Foreskin keratinocyte (primary cell): ENCODE measurements at places on chromosomes 7 and 10. TPM values are rescaled to one million over a fixed set of nuclear protein-coding genes. Genes with fewer than 3 reads are reported as not detected.

DNA sequence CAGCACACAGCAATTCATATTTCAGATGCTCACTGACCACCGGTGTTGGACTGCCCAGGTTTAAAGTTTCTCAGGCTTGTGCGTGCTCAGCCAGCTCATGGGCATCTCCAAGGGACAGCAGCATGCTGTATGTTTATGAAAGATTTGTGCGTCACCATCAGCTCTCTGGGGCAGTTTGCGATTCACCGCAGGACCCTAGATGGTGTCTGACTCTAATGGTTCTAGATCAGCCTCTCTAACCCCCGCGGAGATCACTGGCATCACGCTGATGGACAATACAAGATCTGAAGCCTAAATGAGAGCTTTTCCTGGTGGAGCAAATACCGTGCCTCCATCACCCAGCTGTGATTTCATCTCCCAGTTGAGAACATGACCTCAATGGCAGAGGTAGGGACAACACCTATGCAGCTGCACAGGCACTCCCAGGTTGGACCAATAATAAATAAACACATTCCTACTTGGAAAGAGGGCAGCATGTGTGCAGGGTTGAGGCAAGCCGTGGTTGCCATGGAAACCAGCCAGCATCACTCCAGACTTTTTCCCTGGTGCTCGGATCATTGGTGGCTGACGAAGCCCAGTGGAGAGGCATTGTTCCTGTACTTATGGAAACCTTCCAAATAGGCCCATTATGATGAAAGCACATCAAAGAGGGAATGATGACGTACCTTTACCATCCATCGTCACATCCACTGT is 253.6 kb downstream of the KCNMA1 start:
- no peak for DNase-seq

GRCh38 chr7:152128252-152128651 is 102.8 kb downstream of the GALNT11 start:
- no peak for DNase-seq

Gene FGFBP3
- polyA plus RNA-seq, result 0.29 and 0.42 TPM in 2 replicates

Gene LEP
- polyA plus RNA-seq, result not detected in 2 replicates

Gene SH2D4B
- polyA plus RNA-seq, result 0.02 TPM in 1 of 2 replicates, not detected in the other

DNA sequence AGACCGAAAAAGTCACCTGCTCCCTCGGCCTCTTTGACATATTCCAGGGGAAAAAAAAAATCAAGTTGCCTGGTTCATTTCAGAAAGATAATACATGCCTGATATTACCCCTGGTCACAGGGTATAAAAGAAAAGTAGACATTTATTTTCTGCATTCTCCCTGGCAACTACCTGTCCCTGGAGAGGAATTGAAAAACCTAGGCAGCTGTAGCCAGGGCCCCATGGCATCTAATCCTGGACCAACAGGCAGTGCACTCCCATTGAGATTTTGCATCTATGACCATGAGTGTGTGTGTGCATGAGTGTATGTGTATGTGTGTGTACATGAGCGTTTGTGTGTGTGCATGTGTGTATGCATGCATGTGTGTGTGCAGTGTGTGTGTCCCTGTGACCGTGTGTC is 338.2 kb upstream of the PFKP start:
- DNase-seq, result no peak

- DNase-seq, result no peak
These were observed 282.3 kb downstream of the TFEC start for GRCh38 chr7:115748123-115748738.

DNA sequence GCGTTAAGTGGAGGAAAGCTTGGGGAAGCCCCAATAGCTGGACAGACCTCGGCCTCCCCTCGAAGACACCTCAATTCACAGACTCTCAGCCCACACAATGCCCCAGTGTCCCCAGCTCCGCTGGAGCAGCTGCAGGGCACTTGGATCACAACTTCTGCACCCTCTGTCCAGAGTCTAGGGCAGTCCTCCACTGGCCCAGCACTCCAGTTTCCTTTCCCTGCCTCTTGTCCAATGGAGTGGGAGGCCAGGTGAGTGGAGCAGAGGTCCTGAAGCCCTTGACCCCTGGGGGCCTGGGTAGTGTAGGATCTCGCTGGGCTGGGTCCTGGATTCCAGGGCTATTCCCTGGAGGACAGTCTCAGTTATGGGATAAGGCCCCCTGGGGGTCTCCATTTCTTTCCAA is 11.9 kb downstream of the SFRP5 start:
- DNase-seq, result no peak

Gene KCND2
- not detected in 2 replicates for polyA plus RNA-seq

DNA sequence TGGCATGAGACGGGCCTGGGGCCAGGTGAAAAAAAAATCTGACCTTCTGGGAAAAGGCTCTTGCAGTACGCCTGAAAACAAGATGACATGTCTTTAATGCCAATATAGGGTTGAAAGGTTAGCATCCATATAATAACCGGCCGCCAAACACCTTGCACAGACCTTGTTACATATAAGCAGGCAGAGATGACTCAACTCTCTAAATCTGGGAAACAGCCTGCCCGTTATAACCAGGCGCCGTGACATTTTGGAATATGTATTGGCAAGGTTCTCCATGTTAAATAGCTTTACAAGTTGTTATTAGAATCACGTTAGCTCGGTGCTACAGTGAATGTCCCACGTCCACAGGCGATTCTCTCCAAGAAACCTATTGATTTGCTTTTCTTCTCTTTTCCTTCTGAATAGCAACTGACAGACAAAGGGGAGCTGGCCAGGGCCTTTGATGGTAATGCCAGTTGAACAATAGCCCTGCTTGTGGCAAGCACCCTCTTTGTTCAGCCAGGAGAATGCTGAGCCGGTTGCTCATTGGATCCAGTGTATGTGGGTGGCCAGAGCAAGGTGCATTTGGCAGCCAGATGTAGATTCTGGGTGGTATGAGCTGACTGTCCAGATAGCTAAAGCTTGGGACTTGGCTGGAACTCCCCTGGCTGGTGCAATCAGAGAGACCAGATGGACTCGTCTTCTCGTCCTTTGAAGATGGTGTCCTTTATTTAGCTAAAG is 80.1 kb upstream of the AUTS2 start:
- no peak for DNase-seq

DNA sequence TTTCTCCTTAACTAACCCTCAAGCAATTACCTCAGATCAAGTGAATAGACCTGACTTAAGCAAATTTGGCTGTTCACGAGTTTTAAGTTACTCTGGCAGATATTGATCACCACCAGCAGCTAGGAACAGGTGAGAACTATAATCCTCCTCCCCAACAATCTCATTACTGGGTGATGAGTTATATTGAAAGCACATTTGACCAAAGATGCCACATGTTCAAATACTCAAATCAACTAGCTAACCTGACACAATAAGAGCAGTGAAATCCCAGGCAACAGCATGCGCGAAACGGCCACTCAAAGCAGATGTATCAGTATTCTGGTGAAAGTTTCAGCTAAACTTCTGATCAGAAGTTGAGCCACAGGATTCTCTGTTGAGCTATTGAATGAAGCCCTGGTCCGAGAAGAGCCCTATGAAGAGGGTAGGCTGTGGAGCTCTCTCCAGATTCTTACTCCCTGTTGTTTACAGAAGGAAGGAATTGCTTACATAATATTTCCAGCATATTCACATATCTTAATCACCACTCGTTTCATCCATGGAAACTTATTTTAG is 52.6 kb downstream of the CAV1 start:
- no peak for DNase-seq

Gene RBP4
- not detected in 2 replicates for polyA plus RNA-seq

DNA sequence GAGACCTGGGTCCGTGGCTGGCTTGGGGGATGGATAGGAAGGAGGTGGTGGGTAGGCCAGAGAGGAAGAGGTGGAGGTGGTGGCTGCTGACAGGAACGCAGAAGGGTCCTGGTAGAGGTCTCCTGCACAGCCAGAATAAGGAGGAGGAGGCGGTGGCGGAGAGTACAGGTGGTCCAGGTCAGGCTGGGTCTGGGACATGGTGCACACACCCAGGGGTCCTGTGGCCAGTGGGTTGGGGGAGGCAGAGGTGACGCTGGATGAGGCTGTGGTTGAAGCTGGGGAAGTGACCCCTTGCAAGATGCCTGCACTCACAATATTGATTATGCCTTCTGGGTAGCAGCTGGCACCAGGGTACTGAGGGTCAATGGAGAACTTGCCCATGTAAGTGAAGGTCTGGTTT is 2.2 kb downstream of the EGR2 start:
- DNase-seq, result no peak

DNA sequence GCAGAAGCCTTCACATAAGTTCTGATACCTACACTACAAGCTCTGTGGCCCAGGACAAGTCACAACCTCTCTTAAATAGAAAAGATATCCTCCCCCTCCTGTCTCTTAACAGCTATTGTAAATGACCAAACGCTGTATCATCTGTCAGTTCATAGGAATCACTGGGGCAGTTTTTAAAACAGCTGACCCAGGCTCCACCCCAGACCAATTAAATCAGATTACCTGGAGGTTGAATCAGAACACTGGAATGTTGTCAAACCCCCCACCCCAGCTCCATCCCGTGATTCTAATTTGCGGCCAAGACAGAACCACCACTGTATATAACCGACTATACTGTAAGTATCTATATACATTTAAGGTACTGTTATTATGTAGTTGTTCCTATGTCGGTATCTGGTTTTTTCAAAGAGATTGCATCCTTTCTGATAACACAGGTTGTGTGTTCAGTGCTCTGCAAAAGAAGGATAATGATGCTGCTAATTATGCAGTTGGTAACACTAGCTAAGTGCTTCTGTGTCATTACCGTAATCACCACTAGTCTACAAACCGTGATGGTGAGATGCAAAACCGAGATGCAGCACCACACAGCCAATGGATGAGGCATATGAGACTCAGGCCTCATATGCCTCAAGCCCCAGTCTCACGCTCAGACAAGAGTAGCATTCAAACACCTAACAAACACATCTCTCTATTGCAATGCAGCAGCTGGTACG is 47.4 kb downstream of the TNS3 start:
- peak; percentile 94 for DNase-seq

GRCh38 chr7:75638594-75639070 is 100.1 kb downstream of the HIP1 start:
- no peak for DNase-seq

DNA sequence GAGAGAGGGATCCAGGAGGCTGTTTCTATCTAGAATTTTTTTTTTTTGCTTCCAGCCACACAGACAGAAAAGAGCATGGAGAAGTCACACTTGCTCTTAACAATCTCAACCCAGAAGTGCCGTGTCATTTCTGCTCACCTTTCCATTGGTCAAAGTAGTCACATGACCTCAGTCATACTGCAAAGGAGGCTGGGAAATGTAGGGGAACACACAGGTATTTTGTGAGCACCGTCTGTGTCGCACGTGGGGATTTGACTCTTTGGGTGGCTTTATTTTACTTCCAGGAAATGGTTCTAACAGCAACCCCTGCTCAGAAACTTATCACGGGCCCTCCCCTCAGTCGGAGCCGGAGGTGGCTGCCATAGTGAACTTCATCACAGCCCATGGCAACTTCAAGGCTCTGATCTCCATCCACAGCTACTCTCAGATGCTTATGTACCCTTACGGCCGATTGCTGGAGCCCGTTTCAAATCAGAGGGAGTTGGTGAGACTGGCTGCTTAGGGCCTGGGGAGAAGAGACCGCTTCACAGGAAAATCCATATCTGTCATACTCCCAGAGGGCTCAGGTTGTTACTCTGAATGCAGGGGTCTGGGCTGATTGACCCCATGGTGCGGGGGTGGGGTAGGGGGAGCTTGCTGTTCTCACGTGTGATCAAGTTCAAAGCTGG is 13.1 kb upstream of the CPA1 start:
- no peak for DNase-seq

Gene NEURL1
- 0.32 and 0.40 TPM in 2 replicates for polyA plus RNA-seq

Gene ADCYAP1R1
- not detected in 2 replicates for polyA plus RNA-seq

DNA sequence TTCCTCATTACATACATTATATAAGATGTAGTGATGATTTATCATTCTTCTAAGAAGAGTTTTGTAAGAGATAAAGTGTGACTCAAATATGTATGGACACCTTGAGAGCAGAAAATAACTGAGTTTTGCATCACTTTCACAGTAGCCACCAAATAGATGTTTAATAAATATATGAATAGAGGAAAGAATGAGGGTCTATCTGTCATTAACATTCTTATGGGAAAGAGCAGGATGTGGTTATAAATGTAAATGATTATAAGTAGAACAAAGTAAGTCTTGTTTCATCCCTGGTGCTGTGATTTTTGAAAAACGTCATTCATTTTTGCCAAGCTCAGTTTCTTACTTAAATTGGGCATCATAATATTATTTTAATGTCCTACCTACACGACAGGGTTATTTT is 15.0 kb upstream of the CRPPA start:
- no peak for DNase-seq

DNA sequence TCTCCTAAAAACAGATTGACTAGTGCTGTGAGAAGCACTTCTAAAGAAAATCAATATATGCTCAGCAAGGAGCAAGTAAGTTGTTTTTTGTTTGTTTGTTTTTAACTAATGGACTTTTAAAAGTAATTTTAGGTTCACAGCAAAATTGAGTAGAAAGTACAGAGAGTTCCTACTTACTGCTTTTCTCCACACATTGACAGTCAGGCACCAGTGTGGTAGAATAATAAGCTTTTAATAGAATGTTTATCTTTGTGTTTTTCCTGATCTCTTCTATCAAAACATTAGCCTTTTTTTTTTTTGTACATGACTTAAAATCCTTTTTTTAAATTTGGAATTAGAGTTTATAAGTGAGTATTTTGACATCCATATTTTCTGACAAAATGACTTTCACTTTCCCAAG is 28.0 kb downstream of the MINPP1 start:
- no peak for DNase-seq

GRCh38 chr7:122520971-122521555 is 177.9 kb downstream of the RNF133 start:
- no peak for DNase-seq

DNA sequence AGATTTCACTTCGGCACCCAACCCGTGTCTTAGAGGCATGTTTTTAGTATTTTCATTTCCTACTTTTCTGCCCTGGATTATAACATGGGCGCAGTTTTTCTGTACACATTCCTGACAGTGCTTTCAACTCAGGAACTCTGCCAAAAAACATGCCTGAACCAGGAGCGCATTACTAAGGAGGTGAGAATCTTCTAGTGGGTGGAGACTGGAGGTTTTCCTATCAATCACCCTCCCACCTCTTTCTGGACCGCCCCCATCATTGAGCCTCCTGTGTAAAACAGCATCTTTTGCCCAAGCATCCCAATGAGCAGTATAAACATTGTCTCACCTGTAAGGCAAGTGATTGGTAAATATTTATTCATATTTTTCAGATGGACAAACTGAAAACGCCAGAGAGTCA is 53.2 kb downstream of the STK17A start:
- DNase-seq, result peak; percentile 88

Gene FAM237B
- not detected in 2 replicates for polyA plus RNA-seq

Gene TYW1B
- 0.41 and 0.50 TPM in 2 replicates for polyA plus RNA-seq

DNA sequence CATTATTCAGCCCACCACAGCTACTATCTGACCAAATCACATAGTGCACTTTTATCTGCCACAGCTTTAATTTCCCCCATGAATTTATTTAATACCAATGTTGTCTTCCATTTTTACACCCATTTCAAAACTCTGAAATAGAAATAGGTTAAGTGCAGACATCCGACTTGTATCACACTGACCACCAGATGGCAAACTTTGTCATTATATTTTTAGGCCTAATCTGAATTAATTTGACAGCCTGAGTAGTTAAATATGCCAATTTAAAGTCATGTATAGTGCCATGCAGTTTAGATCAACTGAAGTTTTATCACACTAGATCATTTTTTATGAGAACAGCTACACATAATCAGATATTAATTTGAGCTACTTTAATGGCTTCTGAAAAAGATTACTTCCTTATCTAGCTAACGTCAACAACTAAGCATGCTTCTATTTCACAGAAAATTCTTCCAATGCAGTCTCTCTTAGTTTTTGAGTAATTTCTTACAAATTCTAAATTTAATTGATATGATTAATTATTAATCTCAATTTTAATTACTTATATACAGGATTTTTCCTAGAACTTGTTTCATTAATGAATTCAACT is 566.4 kb downstream of the GFRA1 start:
- no peak for DNase-seq

Gene C7orf57
- polyA plus RNA-seq, result 0.17 and 0.20 TPM in 2 replicates

- DNase-seq, result peak; percentile 61
These were observed 22.7 kb upstream of the ANLN start for GRCh38 chr7:36366718-36367560.
